ENCODE measurements at places on chromosomes 3 and 15. TPM values are rescaled to one million over a fixed set of nuclear protein-coding genes. Genes with fewer than 3 reads are reported as not detected.

OSBPL10 gene
- 0.89 TPM for total RNA-seq

DNA sequence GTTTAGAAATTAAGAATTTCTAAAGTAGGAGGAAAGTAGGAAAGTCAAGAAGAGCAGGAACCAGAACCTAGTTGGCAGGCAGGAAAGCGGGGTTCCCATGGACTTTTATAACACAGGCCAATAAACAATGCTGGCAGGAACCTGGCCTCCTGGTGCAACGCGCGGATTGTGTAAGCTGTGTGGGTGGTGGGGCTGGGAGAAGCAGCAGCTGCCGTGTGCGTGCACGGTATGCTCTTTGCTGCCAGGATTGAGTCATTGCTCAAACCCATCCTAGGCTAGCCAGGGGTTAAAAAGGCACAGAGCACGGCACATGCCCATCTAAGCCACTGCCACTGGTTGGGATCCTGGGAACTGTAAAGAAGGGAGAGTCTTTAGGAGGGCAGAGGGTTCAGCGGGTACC is 209.9 kb upstream of the RGMA start:
- DNase-seq, result no peak

GRCh38 chr3:64037084-64037483 is 13.8 kb upstream of the PSMD6 start:
- no peak for DNase-seq

PCLAF gene
- total RNA-seq, result 114 TPM

ZNF80 gene
- 0.10 TPM for total RNA-seq

GRCh38 chr3:85370341-85370740 is 411.6 kb downstream of the CADM2 start:
- no peak for DNase-seq

DNA sequence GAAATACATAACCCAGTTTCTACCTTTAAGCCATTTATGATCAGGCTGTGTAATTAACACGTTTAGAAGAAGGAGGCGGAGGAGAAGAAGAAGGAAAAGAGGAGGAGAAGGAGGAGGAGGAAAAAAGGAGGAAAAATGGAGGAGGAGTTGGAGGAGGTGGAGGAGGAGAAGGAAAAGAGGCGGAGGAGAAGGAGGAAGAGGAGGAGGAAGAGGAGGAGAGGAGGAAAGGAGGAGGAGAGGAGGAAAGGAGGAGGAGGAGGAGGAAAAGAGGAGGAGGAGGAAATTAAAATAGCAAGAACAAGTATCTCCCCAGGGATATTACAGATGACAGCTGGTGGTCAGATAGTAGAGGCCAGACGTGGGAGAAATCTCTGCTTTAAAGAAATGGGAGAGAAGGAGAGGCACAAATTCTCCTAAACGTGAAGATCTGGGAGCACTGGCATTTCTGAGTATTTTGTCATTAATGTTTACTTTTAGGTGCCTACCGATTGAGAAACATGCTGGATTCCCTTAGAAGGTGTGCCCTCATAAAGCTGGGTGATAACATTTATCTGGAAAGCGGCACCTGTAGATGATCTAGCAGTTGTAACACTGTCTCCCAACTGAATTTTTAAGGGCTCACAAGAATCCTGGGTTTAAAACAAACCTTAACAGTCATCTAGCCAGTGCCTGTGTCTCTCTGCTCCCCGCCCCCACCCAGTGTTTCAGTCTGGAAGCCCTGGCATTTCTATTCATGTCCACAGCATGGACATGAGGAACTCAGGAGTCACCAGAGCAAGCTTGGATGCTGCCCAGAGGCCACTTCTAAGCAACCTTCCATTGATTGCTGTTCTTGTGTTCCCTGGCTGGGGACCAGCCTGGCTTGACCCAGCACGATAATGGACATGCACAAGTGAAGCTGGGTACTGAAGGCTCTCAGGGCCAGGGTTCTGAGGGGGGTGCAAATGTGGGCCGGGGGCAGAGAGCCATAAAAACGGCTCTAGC is 75.2 kb downstream of the CHRNA7 start:
- DNase-seq, result no peak

LYSMD2 gene
- total RNA-seq, result 18.2 TPM

- DNase-seq, result no peak
Observed at GRCh38 chr15:78065973-78066946, 11.3 kb downstream of the TBC1D2B start.

DNA sequence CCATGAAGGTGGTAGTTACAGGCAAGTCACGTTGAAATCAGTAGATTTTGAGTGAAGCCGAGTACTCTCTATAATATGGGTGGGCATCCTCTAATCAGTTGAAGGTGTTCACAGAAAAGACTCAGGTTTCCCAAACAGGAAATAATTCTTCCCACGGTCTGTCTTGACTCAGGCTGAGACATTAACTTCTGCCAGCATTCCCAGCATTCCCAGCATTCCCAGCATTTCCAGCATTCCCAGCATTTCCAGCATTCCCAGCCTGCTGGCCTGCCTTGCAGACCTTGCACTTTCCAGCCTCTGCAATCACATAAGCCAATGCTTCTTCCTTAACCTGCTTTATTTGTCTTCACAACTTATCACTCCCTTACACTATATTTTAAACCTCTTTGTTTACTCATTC is 542.3 kb upstream of the ROBO2 start:
- DNase-seq, result no peak

- peak; percentile 50 for DNase-seq
Observed at GRCh38 chr15:60720493-60721256, 241.7 kb upstream of the ICE2 start.
